ENCODE measurements at places on chromosomes 5 and 9.

DNA sequence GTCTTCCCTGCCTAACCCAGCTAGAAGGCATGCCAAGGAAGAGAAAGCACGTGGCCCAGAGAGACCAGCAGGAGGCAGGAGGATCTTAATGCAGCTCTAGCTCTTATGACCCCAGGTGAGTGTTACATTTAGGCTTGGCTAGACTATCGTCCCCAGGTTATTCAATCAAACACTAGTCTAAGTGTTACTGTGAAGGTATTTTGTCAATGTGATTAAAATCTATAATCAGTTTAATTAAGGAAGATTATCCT is 483.7 kb downstream of the BNC2 start:
- no peaks in the 10 kb centered on the region for H3K27me3 ChIP-seq
- no peak overlapping the region for H3K27ac ChIP-seq
- H3K36me3 ChIP-seq: no peaks in the 10 kb centered on the region
- DNase-seq: no peak
- H3K4me3 ChIP-seq: no peak overlapping the region

- no peak for DNase-seq
- no peaks in the 10 kb centered on the region for H3K36me3 ChIP-seq
- no peaks in the 10 kb centered on the region for H3K27me3 ChIP-seq
- H3K27ac ChIP-seq: no peak overlapping the region
- no peak overlapping the region for H3K4me3 ChIP-seq
- no peaks in the 10 kb centered on the region for H3K4me1 ChIP-seq
Measured at GRCh38 chr5:123928401-123928800, 416.4 kb downstream of the CSNK1G3 start.

GRCh38 chr5:7960142-7960541 is 91.2 kb downstream of the MTRR start:
- no peaks in the 10 kb centered on the region for H3K27me3 ChIP-seq
- no peak overlapping the region for H3K4me3 ChIP-seq
- no peak for DNase-seq
- no peak overlapping the region for H3K27ac ChIP-seq

DNA sequence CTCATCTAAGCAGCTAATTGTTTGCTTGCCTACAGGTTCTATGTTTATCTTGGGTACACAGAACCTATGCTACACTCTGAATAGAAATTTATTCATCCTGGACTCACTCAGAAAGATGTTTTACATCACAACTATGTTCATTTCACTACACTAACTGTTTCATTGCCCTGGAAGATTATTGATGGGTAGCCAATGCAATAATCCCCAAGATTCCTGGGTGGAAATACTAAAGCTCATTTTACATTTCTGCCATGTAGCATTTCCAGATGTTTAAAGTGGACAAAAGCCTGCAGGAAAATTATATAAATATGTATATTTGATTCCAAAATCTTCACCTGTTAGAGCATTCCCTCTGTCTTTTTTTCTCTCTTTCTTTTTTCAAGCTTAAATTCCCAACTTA is 51.9 kb upstream of the IL7R start:
- H3K27me3 ChIP-seq: no peaks in the 10 kb centered on the region
- no peak overlapping the region for H3K27ac ChIP-seq
- no peak for DNase-seq

DNA sequence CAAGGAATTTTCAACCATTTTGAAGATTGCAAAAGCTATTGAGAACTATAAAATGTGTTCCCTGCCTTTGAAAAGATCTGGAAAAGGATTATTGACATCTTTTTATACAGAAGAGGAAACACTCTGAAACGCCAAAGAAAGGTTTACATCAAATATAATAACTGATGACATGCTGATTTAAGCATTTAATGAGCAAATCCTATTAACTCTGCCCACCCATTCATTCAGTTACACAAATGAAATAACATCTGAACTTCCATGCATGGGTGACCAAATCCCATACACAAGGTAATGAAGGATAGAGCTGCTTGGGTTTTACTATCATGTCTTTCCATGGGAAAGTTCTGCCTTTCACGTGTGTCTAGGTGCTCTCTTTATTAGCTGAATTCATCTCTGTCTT is 589.4 kb upstream of the WWC1 start:
- no peak for DNase-seq
- H3K36me3 ChIP-seq: no peaks in the 10 kb centered on the region
- no peaks in the 10 kb centered on the region for H3K4me1 ChIP-seq
- H3K27me3 ChIP-seq: no peaks in the 10 kb centered on the region
- no peak overlapping the region for H3K4me3 ChIP-seq

GRCh38 chr9:76486151-76486550 is 27.2 kb downstream of the GCNT1 start:
- H3K4me1 ChIP-seq: no peaks in the 10 kb centered on the region
- no peaks in the 10 kb centered on the region for H3K27me3 ChIP-seq
- no peaks in the 10 kb centered on the region for H3K36me3 ChIP-seq
- no peak for DNase-seq

DNA sequence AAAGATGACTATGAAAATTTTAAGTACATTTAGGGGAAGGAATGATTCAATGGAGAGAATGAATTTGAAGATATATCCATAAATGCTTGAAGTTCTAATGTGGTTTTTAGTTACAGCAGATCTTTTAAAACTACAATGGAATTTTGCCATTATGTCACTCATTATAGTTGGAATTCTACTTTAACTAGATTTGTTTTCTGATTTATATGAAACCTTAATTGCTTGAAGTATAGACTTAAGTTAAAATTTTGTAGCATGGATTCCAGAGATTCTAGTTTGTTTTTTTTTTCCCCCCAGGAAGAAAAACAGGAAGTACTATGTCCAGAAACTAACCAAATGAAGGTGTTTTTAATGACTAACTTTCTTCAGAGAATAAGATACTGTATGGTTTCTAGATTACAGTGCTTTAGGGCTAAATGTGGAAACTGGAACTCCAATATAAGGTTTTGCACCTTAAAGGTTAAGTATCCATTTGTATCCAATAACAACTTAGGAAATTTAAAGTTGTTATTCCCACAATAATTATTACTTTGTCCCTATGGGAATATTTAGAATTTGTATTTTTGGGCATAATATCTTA is 70.3 kb downstream of the ZSWIM6 start:
- H3K4me3 ChIP-seq: no peak overlapping the region
- no peak for DNase-seq
- H3K4me1 ChIP-seq: no peaks in the 10 kb centered on the region
- H3K27me3 ChIP-seq: no peaks in the 10 kb centered on the region

DNA sequence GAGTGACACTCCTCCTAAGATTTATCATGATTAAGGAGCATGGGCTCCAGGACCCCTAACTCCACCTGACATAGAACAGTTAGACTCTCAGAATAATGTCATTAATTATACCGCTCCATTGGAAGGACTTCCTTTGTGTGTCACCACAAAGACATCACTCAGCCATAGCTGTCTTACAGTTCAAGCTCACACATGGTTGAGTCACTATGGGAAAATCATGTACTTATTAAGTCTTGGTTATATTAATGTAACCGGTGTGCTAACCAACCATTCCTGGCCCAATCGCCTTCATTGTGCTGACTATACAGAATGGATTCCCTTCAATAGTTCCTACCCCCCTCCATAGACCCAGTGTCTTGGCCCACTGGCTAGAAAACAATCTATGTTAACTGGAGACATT is 10.9 kb upstream of the MCCC2 start:
- H3K27ac ChIP-seq: no peak overlapping the region
- no peaks in the 10 kb centered on the region for H3K4me1 ChIP-seq
- no peak for DNase-seq

DNA sequence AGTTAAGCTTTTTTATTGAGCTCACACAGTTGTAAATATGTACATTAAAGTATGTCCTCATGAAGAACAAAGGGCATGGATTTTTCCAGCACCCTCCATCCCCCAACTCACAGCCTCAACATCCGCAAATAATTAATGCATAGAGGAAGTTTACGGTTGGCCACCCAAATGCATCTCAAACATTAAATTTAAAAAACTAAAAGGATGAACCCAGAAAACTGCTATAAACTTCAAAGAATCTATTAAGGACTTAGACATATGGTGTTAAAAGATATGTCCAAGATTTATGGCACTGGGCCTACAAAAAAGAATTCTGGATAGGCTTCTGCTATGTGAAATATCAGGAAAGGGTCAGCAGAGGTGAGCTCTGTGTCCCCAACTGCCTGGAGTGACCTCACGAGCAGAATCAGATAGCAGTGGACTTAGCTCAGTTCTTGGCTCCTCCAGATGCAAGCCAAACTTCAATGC is 54.0 kb upstream of the TNC start:
- H3K4me3 ChIP-seq: no peak overlapping the region
- H3K27ac ChIP-seq: no peak overlapping the region
- no peaks in the 10 kb centered on the region for H3K27me3 ChIP-seq
- DNase-seq: no peak
- H3K4me1 ChIP-seq: no peaks in the 10 kb centered on the region
- H3K36me3 ChIP-seq: no peaks in the 10 kb centered on the region

DNA sequence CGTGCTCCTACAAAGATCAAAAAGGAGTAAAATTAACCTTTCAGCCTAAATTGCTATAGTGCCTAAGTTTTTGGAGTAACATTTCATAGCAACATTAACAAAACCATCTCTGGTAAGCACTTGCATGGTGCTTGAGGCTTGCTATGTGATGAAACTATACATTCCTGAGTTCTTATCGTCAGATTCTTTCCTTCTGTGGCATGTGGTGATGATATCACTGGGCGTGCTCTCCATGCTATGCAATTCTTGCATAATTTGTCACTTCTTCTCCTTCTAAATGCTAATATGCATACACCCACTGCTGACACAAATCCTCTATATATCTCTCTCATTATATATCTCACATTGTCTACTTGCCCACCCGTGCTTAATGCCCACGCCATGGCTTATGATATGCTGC is 2019.9 kb downstream of the MAT2B start:
- DNase-seq: no peak
- no peaks in the 10 kb centered on the region for H3K36me3 ChIP-seq
- H3K27me3 ChIP-seq: no peaks in the 10 kb centered on the region
- H3K27ac ChIP-seq: no peak overlapping the region
- no peaks in the 10 kb centered on the region for H3K4me1 ChIP-seq

DNA sequence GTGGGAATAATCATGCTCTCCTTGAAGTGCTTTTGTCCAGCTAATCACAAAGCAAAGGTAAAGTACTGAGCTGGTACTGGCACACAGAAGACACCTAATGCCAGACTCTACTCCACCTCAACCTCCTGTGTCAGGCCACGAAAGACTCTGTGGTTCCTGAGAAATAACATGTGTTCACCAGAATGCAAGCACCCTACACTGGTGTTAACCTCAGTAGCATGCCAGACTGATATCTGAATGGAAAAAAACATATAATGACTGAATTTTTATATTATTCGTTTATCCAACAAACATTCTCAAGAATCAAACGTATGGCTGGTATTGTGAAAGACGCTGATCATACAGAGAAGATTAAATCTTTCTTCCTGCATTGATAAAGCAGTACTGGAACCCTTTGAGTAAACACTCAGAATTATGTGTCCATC is 97.1 kb upstream of the IFNE start:
- H3K27me3 ChIP-seq: no peaks in the 10 kb centered on the region
- no peaks in the 10 kb centered on the region for H3K36me3 ChIP-seq
- H3K4me3 ChIP-seq: no peak overlapping the region
- H3K27ac ChIP-seq: no peak overlapping the region
